GM12878 (cell line): ENCODE measurements at places on chromosomes 4 and X.
A peak's percentile ranks its signal among the peaks of the same experiment; 100 is the strongest.

- DNase-seq: no peak
Measured at GRCh38 chrX:69412661-69413060, 91.5 kb upstream of the NALF2 start.

- DNase-seq: no peak
Measured at GRCh38 chr4:47646372-47646771, 161.3 kb downstream of the ATP10D start.

- no peak for DNase-seq
Measured at GRCh38 chr4:112063260-112063659, 82.0 kb upstream of the FAM241A start.

- no peak for DNase-seq
Measured at GRCh38 chrX:143854006-143854405, 29.9 kb upstream of the UBE2NL start.

DNA sequence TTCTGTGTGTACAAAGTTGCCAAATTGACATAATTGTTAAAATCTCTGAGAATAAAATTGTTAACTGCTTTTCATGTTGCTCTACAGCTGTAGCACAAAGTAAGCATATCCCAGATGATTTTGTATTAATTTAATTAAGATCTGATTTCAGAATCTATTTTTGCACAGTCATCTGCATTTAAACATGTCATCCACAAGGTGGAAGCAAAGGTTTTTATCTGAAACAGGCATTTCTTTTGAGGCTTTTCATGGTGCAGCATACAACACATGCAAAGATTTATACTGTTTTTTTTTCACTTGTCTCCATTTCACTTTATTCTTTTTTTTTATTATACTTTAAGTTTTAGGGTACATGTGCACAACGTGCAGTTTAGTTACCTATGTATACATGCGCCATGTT, 51.2 kb downstream of the GC start:
- no peak for DNase-seq

DNA sequence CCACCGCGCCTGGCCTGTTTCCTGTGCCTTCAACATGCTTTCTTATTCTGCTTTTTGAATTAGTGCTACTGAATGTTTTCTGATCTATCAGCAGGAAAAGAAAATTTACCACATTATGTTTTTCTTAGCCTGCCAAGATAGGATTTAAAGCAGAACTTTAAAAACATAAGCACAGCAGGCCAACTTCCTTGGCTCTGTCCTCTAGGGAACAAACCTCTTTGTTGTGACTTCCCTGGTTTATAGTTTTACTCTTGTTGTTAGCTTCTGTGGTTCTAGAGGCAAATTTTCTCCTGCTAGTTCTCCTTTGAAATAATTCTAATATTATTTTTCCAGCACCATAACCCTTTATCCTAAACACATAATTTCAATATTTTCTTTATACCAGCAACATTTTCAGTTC, 605.1 kb downstream of the ADGRL3 start:
- DNase-seq: no peak

GRCh38 chr4:68291256-68291655, 45.8 kb upstream of the TMPRSS11B start:
- no peak for DNase-seq

GRCh38 chrX:4932790-4933189, 1219.3 kb upstream of the PRKX start:
- no peak for DNase-seq

DNA sequence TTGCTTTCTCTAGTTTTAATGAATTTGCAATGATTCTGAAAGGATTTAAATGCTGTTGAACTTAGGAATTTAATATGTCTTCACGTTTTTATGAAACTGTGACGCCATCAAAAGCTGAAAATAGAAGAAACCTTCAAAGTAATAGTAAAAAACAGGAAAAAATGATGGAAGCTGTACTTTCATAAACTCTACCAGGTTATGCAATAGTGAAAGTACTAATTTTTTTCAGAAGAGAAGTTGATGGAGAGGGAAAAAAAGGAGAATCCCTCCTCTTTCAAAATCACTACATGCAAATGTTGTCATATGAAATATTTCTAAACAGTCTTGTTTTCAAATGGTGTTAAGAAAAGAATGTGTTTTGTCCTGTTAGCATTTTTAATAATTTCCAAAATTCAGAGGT, 73.6 kb downstream of the ZNF330 start:
- DNase-seq: no peak

DNA sequence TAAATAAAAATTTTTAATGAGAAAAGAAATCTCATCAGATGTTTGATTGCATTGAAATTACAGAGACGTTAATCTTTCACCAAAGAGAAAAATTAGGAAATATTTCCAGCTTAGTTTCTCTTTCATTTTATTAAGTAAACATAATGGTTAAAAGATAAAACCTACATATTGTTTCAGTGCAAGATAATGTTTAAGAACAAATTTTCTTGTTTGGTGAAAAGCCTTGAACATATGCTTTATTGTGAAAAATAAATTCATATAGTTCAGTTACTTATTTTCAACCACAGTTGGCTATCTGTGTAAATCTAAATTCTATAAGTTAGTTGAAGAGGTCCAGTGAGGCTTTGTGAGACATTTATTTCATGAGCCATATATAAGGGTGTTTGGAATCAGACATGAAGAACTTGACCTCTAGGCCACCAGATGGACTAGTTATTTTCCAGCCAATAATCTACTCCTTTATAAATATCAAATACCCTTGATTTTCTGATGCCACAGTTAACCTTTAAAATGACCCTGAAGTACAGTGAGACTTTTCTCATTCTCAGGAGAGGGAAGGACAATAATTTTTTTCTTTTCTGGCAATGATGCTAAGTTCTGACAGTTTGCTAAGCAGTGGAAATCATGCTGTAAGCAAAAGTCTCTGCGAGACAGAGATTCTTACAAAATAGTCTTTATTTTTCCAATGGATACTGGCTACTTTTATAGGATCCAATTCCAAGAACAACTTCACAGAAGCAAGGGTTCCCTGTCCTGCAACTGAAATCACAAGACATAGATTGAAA, 2.5 kb downstream of the ARSJ start:
- DNase-seq: no peak

DNA sequence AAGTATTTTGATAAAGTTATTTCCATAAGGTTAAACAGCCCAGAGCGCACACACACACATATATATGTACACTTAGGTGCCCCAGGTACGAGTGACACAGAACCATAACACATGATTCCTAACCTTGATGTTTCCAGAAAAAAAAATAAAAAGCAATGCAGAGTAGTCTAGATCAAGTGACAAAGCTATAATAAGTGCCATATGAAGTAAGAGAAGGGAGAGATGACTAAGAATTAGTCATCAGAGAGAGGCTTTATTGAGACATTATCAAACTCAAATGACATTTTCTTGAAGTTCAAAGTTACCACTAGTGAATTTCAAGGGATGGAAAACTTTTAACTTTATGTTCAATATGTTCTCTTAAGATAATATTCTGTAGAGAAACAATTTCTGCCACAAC, 215.0 kb downstream of the HTR2C start:
- no peak for DNase-seq

GRCh38 chr4:169115897-169116254, 105.8 kb upstream of the CBR4 start:
- no peak for DNase-seq

DNA sequence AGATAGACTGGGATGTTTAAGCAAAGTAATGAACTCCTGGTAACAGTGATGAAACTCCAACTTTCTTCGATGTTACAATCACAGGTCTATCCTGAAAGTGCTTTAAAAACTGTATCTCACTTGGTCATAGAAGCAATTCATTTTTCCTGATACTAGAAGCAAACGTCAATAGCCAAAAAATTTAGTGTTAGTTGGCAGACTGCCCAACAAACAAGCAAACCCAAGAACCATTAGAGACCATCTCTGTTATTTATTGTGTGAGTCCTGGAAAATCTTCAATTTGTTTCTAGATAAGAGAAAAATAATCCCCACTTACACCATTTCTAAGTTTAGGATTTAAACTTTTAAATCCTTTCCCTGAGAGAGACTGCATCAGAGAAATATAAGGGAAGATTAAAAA, 553.9 kb downstream of the INPP4B start:
- DNase-seq: no peak

- peak; percentile 48 for DNase-seq
Measured at GRCh38 chr4:15805583-15806517, 27.7 kb downstream of the CD38 start.

GRCh38 chr4:7632341-7632740, 197.6 kb upstream of the PSAPL1 start:
- no peak for DNase-seq

DNA sequence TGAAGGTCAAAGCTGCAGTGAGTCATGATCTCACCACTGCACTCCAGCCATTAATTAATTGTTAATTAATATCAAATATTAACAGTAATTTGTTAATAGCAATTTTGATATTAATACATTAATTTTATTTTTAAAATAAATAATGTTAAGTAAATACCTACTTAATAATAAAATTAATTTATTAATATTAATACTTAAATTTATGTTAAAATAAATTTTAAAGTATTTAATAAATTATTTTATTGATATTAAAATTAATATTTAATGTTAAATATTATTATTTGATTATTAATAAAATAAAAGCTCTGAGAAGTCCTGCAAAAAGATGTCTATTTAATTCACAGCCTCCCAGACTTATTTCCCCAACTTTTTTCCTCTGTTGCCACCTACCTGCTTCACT, 25.1 kb upstream of the TRIM2 start:
- DNase-seq: no peak

GRCh38 chr4:172377486-172378140, 564.4 kb downstream of the GALNTL6 start:
- DNase-seq: no peak

DNA sequence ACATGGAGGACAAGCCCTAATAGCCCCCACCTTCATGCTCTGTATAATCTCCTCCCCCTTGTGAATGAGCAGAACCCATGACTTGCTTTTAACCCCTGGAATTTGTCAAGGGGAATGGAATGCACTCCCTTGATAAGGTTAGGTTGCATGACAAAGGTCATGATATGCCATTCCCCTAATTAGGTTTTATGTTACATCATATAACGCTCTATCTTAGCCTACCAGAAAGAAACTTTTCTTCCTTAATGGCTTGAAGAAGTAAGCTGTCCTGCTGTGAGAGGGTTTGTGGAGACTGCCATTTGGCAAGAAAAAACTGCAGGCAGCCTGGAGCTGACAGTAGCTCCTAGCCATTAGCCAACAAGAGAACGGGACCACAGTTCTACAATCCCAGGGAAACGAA, 399.8 kb upstream of the MAD2L1 start:
- no peak for DNase-seq

GRCh38 chr4:55336138-55337034, 9.7 kb upstream of the SRD5A3 start:
- DNase-seq: no peak

DNA sequence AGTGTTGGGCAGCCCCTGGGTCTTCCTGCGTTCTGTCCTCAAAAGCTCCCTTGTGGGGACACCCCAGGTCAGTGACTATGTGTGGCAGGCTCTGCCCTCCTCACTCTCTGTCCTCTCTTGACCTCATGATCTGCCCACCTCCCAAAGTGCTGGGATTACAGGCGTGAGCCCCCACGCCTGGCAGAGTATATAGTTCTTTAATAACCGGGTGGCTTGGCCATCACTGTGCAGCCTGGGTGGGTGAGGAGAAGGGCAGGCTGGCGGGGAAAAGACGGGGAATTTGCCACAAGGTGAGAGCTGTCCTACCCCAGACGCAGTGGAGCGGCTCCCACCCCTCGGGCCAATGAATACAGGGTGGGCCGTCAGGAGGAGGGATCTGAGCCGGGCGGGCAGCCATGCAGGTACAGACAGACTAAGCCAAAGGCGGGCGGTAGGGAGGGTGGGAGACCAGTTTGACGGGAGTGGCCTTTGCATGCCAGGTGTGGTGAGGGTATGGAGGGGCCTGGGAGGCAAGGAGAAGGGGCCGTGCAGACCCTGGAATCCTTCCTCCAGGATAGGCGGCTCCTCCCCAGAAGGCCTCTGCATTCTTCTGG, 2.5 kb downstream of the SH3BP2 start:
- DNase-seq: no peak

- DNase-seq: no peak
Measured at GRCh38 chrX:115940348-115940747, 230.2 kb upstream of the AGTR2 start.

- DNase-seq: no peak
Measured at GRCh38 chr4:113880240-113881028, 99.0 kb downstream of the ARSJ start.

DNA sequence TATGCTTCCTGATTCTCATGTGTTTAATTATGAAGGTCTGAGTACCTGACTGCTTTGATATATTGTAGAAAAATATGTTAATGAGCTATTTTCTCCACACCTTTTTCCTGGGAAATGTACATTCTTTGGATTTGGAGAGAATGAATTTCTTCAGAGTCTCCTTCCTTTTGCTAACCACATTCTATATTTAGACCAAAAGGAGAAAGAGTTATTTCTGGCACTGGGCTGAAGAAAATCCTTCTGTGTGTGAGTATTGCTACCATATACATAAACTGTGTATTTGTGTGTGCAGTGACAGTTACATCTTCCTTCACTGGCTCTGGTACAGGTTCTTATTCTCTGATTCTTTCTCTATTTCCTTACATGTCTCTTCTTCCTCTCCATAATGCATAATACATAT, 44.5 kb upstream of the PGRMC2 start:
- DNase-seq: no peak

DNA sequence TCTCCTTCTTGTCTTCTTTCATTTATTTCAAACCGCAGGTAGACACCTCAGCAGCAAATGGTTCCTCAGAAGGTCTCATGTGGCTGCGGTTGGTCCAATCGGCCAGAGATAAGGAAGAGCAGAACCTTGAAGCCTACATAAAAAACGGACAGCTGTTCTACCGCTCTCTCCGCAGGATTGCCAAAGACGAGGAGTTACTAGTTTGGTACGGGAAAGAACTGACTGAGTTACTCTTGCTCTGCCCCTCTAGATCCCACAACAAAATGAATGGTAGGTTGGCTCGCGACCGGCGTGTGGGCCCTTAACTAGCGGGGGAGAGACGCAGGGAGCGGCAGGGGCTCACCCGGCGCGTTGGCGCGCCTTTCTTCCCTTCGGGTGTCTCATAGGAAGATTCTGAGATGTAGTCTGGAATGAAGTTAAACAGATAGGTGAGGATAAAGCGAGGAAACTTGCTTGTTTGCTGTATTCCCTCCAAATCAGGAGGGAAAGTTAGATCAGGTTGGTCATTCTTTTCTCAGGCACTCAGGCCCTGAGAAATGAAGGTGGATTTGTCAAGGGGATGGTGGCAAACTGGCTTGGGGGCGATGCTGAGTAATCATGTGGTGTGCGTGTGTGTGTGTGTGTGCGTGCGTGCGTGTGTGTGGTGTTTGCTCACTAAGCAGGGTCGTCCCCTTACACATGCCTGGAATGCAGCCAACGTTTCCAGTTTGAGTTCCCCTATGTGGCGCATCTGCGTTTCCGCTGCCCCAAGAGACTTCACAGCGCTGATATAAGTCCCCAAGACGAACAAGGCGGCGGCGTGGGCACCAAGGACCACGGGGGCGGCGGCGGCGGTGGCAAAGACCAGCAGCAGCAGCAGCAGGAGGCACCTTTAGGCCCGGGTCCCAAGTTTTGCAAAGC, 4.2 kb downstream of the PRDM8 start:
- no peak for DNase-seq
